Fibroblast of gingiva (primary cell): ENCODE measurements at places on chromosomes 3 and 15.

GRCh38 chr3:9736831-9737230 is 5.3 kb downstream of the BRPF1 start:
- DNase-seq, result no peak

DNA sequence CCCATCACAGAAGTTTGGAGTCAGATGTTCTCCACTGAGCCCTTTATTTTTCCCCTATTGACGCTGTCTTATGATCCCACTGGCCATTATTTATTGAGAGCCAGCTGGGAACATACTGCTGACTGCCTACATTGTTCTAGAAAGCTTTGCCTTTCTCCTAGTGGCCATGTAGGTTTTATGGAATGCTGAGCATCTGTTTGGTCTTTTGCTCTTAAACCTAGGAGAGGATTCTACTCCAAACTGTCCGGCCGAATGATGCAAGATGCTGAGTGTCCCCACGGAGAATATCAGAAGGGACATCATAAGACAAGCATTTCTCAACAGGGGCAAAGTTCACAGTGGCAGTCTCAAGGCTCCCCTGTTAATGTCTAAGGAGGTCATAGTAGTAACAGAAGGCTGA is 171.4 kb downstream of the ARRDC4 start:
- no peak for DNase-seq

DNA sequence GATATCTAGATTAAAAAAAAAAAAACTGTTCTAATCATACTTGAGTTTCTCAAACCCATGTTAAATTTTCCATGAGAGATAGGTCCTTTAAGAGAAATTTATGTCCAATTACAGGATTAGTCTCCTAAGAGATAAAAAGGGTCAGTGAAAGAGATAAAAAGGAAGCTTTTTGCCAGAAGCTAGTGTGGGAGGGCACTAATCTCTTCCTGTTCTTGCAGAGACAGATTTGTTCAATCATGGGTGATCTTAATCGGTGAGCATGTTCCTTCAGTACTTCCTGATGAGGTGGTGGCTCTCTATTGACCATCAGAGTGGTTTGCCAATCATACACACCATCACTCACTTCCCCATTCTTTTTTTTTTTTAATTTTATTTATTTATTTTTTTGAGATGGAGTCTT is 16.9 kb upstream of the LPP start:
- DNase-seq, result no peak

DNA sequence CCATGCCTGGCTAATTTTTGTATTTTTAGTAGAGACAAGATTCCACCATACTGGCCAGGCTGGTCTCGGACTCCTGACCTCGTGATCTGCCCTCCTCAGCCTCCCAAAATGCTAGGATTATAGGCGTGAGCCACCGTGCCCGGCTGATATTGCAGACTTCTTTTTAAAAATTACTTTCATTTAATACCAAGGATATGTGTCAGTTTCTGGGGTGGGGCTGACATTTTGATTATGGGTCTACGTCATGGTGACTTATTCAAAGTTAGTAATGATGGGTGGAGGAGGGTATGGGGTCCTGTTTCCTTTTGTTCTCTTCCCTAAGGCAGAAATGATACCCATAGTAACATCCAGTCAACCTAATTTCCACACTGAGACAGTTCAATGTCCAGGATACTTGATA is 34.7 kb downstream of the GBE1 start:
- peak; percentile 53 for DNase-seq

GRCh38 chr3:187651282-187651681 is 18.9 kb downstream of the SST start:
- no peak for DNase-seq

DNA sequence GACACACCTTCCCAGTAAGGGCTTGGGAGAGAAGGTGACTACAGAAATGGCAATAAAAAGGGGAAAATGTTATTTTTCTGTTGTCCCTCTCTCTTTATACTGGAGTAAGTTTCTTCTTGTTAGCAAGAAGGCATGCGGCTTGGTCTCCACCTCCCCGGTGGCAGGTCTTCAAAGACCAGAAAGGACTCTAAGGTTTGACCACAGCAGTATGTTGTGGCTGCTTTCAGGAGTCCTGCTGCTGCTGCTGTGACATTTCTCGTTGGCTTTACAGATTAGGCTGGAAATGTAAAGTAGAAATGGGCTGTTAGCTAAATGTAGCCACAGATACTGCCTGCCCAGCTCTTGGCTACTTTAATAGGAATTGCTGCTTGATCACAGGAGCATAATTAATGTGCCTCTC is 175.8 kb upstream of the ZBTB20 start:
- no peak for DNase-seq
